ENCODE measurements at places on chromosomes 1 and 21.

- DNase-seq, result peak; percentile 82
- H3K27me3 ChIP-seq, result peaks cover 6% of the 10 kb centered on the region
- H3K4me3 ChIP-seq, result peak within 1 kb of the TSS; percentile 82
These were observed at the start of gene GNB1 for GRCh38 chr1:1890506-1891348. TSS of gene GNB1 (minus strand) at chr1:1891087. CDS start at chr1:1825453, 65,634 bp downstream.

GRCh38 chr1:241235256-241235897 is 121.6 kb downstream of the RGS7 start:
- H3K27ac ChIP-seq, result no peak overlapping the region
- H3K36me3 ChIP-seq, result no peaks in the 10 kb centered on the region
- H3K4me3 ChIP-seq, result no peak overlapping the region
- no peaks in the 10 kb centered on the region for H3K27me3 ChIP-seq
- H3K4me1 ChIP-seq, result no peaks in the 10 kb centered on the region

DNA sequence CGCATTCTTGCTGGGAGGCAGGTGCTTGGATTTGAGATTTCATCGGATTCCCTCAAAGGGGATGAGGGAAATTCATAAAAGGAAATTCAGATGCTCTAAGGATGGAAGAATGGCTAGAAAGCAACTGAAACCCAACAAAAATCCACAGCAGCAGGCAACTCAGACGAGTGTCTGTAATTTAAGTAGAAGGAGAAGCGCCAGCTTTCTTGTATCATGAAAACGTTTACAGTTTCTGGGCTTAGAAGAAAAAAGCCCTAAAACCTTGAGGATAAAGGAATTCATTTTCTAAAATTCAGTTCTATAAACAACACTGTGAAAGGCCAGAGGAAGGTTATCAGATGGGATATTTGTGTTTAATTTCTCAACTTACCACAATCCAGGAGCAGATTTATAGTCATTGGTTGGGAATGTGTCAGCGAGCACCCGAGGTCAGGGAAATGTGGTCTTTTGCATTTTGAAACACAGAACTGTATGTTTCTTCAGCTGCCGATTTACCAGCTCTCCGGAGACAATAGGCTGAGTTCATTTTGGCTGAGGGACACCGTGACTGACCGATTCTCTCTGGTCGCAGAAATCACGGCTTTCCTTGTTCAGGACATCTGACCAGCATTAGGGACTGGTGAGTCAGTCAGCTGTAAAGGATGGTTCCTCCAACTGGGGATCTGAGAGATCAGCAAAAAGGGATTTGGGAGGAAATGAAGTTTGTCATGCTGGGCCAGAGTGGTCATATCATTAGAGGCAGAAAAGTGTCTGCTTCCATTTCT is 111.6 kb upstream of the ERRFI1 start:
- H3K36me3 ChIP-seq, result no peaks in the 10 kb centered on the region
- H3K4me3 ChIP-seq, result peak overlapping the region; percentile 30
- H3K4me1 ChIP-seq, result peaks cover 47% of the 10 kb centered on the region

GRCh38 chr1:178161516-178161915 is 67.6 kb downstream of the RASAL2 start:
- no peaks in the 10 kb centered on the region for H3K4me1 ChIP-seq
- H3K27ac ChIP-seq, result no peak overlapping the region
- no peaks in the 10 kb centered on the region for H3K27me3 ChIP-seq
- no peak overlapping the region for H3K4me3 ChIP-seq

DNA sequence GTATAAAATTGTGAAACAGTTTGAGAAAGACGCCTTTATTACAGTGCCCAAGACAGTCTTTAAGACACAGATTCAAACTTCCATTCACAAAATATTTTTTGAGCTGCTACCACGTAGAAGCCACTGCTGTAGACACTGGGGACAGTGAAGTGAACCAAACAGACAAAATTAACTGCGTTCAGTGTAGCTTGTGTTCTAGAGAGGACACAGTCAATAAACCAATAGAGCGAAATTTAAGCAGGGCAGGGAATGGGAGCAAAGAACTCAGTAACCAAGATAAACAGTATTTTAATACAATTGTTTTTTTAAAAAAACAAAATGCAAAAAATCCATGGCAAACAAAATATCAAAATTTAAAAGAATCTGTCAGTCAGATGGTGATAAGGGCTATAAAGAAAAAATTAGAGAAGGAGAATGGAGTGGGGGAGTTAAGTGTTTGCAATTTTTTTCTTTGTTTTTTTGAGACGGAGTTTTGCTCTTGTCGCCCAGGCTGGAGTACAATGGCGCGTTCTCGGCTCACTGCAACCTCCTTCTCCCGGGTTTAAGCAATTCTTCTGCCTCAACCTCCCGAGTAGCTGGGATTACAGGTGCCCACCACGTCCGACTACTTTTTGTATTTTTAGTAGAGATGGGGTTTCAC is 719 bp upstream of the PARS2 start:
- H3K4me1 ChIP-seq, result peaks cover 17% of the 10 kb centered on the region
- no peak for DNase-seq
- H3K27ac ChIP-seq, result peak overlapping the region; percentile 79
- no peaks in the 10 kb centered on the region for H3K36me3 ChIP-seq
- peak overlapping the region; percentile 91 for H3K4me3 ChIP-seq

DNA sequence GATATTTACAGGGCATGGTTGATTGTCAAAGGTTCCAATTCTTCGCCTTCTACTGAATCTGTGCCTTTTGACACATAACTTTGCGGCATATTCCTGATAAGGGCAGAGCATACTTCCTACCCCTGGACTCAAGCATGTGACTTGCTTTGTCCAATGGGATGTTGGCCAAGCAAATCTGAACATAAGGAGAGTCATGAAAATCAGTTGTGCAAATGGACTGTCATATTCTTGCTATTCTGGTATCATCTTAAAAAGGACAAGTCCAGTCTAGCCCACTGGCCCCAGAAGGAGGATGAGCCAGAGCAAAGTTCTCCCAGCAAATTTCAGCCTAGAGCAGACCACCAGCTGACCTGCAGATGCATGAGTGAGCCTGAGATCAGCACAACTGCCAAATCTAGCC is 41.0 kb upstream of the MUTYH start:
- H3K36me3 ChIP-seq, result no peaks in the 10 kb centered on the region
- H3K27ac ChIP-seq, result no peak overlapping the region
- no peak for DNase-seq
- no peaks in the 10 kb centered on the region for H3K27me3 ChIP-seq
- H3K4me3 ChIP-seq, result no peak overlapping the region
- no peaks in the 10 kb centered on the region for H3K4me1 ChIP-seq

DNA sequence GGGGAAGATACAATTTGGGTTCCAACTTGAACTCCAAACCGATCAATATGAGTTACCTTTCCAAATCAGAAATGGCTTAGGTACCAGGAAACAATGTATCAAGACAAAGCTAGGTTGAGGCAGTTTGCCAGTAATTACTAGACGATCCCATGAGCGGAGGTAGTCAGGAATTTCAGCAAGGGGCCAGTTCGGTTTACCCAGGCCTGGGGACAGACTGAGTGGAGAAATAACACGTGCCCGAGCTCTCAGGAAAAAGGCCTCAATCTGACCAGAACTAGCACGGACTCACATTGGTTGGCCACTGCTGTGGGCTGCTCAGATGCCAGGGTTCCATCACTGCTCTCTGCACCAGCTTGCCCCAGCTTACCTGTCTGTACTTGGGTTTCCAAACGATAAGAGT is 15.3 kb downstream of the CLSTN1 start:
- peaks cover 18% of the 10 kb centered on the region for H3K4me1 ChIP-seq
- no peaks in the 10 kb centered on the region for H3K27me3 ChIP-seq
- H3K27ac ChIP-seq, result peak overlapping the region; percentile 47
- no peak for DNase-seq

DNA sequence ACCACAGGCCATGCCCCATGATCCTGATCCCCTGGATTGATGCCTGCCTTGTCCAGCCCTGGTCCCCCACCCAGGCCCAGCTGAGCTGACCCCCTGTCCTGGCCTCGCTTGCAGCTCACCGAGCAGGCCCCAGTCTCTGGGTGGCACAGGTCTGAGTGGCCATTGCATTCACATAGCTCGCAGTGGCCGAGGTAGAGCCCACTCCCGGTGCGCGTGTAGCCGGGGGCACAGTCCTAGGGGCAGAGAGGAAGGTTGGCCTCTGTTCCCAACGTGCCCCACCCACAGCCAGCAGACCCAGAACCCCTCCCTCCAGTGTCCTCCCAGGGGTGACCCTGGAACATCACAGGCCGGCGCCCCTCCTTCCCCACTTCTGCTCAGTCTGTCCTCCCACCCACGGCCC is 51.9 kb downstream of the LDLRAD2 start:
- peaks cover 4% of the 10 kb centered on the region for H3K4me1 ChIP-seq
- H3K27me3 ChIP-seq, result no peaks in the 10 kb centered on the region
- DNase-seq, result no peak
- no peak overlapping the region for H3K27ac ChIP-seq
- peaks cover 32% of the 10 kb centered on the region for H3K36me3 ChIP-seq

- peaks cover 6% of the 10 kb centered on the region for H3K36me3 ChIP-seq
- H3K4me1 ChIP-seq, result peaks cover 17% of the 10 kb centered on the region
- peak overlapping the region; percentile 95 for H3K4me3 ChIP-seq
- peak overlapping the region; percentile 97 for H3K27ac ChIP-seq
- peak; percentile 40 for DNase-seq
These were observed 33.3 kb downstream of the DNTTIP2 start for GRCh38 chr1:93845538-93846205.

GRCh38 chr1:159302095-159302494 is at the start of gene FCER1A:
TSS of gene FCER1A (plus strand) at chr1:159302336. CDS start at chr1:159302365, 29 bp downstream.
- DNase-seq, result no peak
- no peak within 1 kb of the TSS for H3K4me3 ChIP-seq
- no peaks in the 10 kb centered on the region for H3K36me3 ChIP-seq
- no peak within 1 kb of the TSS for H3K27ac ChIP-seq
- no peaks in the 10 kb centered on the region for H3K27me3 ChIP-seq

GRCh38 chr1:18927082-18927653 is 24.8 kb upstream of the ALDH4A1 start:
- DNase-seq, result no peak
- H3K4me3 ChIP-seq, result no peak overlapping the region
- H3K27ac ChIP-seq, result no peak overlapping the region

- no peak for DNase-seq
- H3K27ac ChIP-seq, result no peak overlapping the region
- H3K4me3 ChIP-seq, result no peak overlapping the region
- no peaks in the 10 kb centered on the region for H3K27me3 ChIP-seq
- H3K36me3 ChIP-seq, result no peaks in the 10 kb centered on the region
These were observed 407.4 kb downstream of the RWDD3 start for GRCh38 chr1:95641386-95641785.

GRCh38 chr1:87204441-87204840 is 124.2 kb upstream of the LMO4 start:
- H3K4me1 ChIP-seq, result peaks cover 9% of the 10 kb centered on the region
- no peak overlapping the region for H3K4me3 ChIP-seq
- H3K36me3 ChIP-seq, result no peaks in the 10 kb centered on the region
- no peak overlapping the region for H3K27ac ChIP-seq
- peaks cover 43% of the 10 kb centered on the region for H3K27me3 ChIP-seq
- DNase-seq, result no peak
